ENCODE measurements at places on chromosomes 2 and 18. TPM values are rescaled to one million over a fixed set of nuclear protein-coding genes. Genes with fewer than 3 reads are reported as not detected.

The FOSL2 gene
- 26.5 TPM for total RNA-seq

The SATB2 gene
- total RNA-seq: 36.4 TPM

The MREG gene
- 1.5 TPM for total RNA-seq

The CCDC102B gene
- 7.6 TPM for total RNA-seq

The MARCO gene
- not detected for total RNA-seq

The ZEB2 gene
- total RNA-seq: 187 TPM
